Placental pericyte (primary cell): ENCODE measurements at places on chromosomes 7 and 10. TPM values are rescaled to one million over a fixed set of nuclear protein-coding genes. Genes with fewer than 3 reads are reported as not detected.

Gene PDE6C
- not detected in 2 replicates for total RNA-seq

Gene BMS1
- 20.1 and 23.5 TPM in 2 replicates for total RNA-seq

Gene SNX8
- 16.3 and 17.5 TPM in 2 replicates for total RNA-seq

Gene PKD2L1
- not detected in 2 replicates for total RNA-seq

Gene STAM
- 30.2 and 46.8 TPM in 2 replicates for total RNA-seq

Gene STK31
- total RNA-seq, result not detected in 2 replicates

Gene CRHR2
- not detected in 2 replicates for total RNA-seq

Gene ABLIM1
- total RNA-seq, result 1.3 and 7.9 TPM in 2 replicates

Gene KLLN
- 0.66 and 1.0 TPM in 2 replicates for total RNA-seq

Gene LMOD2
- not detected in 2 replicates for total RNA-seq

Gene ARHGEF5
- total RNA-seq, result 2.2 and 3.1 TPM in 2 replicates

Gene AQP1
- 2.6 and 3.9 TPM in 2 replicates for total RNA-seq

Gene CPVL
- 0.14 and 1.1 TPM in 2 replicates for total RNA-seq

Gene CACNB2
- under 0.01 and 0.14 TPM in 2 replicates for total RNA-seq

Gene NODAL
- total RNA-seq, result not detected in 2 replicates

Gene IFIT2
- total RNA-seq, result 2.7 and 7.4 TPM in 2 replicates

Gene DPYSL4
- total RNA-seq, result 3.9 and 5.7 TPM in 2 replicates

Gene TRIL
- total RNA-seq, result 0.22 and 2.7 TPM in 2 replicates

Gene FAM131B
- total RNA-seq, result 0.44 and 1.1 TPM in 2 replicates

Gene TIMM23
- 58.0 and 89.8 TPM in 2 replicates for total RNA-seq

Gene SUN3
- not detected in 2 replicates for total RNA-seq

Gene CSTF2T
- 8.8 and 19.6 TPM in 2 replicates for total RNA-seq

Gene GIMAP5
- 0.14 TPM in 1 of 2 replicates, not detected in the other for total RNA-seq

Gene SPDYE11
- total RNA-seq, result not detected in 2 replicates

Gene AASS
- 27.6 TPM in 2 replicates for total RNA-seq

Gene FAM24A
- not detected in 2 replicates for total RNA-seq

Gene ODAD2
- 0.22 and 1.0 TPM in 2 replicates for total RNA-seq

Gene ERV3-1
- total RNA-seq, result 5.9 and 10.9 TPM in 2 replicates

Gene GIMAP4
- 0.14 TPM in 1 of 2 replicates, not detected in the other for total RNA-seq

Gene MOGAT3
- total RNA-seq, result not detected in 2 replicates

Gene CDNF
- total RNA-seq, result 0.86 and 1.1 TPM in 2 replicates

Gene ALKBH4
- 13.6 and 14.9 TPM in 2 replicates for total RNA-seq

Gene SORBS1
- total RNA-seq, result 0.44 and 1.3 TPM in 2 replicates
